CD8-positive, alpha-beta memory T cell (primary cell): ENCODE measurements at places on chromosomes 7 and 10.

DNA sequence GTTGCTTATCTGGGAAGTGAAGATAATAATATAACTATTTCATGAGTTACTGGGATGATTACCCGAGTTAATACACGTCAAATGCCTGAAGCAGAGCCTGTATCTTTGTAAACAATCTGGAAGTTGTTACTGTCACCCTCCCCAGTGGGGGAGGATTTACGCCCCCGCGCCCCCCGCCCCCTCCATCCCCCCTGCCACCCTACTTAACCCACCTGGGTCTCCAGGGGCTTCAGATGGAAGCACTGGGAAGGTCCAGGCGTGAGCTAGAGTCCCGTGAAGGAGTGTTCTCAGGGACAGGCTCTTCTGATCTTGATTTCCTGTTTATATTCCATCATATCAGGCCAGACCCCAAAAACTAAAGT is 691 bp upstream of the PPA1 start:
- no peak for DNase-seq

GRCh38 chr10:122486406-122487080 is 25.2 kb downstream of the HTRA1 start:
- no peak for DNase-seq

DNA sequence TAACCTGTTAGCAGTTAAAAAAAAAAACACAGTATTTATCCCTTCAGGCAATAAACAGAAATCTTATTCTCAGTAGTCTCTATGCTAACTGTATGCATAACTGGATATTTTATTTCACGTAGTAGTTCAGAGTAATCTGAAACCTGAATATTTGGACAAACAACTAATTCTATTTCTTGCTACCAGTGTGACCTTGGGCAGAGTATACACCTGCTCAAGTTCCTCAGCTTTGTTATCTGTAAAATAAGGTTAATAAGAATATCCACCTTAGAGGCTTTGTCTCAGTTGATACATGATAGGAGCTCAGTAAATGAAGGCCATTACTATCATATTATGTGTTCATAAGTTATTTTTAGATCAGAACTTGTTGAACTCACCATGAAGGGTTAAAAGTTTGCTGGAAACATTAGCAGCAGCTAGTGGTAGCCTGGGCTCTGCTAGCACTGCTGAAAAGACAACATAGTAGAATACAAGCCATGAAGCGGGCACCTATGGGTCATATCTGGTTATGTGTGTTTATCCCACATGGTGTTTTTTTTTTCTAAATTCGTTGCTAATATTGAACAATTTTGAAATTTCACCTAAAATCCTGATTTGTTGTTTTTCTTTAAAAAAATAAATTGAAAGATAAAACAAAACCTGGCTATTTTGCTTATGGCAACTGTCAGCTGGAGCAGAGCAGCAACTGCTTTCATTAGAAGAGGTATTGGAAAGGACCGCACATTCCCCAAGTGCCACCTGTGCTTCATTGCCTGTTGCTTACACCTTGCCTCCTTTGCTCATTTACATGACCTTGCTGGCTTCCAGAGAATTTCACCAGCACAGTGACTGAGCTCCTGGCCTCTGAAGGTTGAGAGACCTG is 303.0 kb downstream of the PRKG1 start:
- no peak for DNase-seq

DNA sequence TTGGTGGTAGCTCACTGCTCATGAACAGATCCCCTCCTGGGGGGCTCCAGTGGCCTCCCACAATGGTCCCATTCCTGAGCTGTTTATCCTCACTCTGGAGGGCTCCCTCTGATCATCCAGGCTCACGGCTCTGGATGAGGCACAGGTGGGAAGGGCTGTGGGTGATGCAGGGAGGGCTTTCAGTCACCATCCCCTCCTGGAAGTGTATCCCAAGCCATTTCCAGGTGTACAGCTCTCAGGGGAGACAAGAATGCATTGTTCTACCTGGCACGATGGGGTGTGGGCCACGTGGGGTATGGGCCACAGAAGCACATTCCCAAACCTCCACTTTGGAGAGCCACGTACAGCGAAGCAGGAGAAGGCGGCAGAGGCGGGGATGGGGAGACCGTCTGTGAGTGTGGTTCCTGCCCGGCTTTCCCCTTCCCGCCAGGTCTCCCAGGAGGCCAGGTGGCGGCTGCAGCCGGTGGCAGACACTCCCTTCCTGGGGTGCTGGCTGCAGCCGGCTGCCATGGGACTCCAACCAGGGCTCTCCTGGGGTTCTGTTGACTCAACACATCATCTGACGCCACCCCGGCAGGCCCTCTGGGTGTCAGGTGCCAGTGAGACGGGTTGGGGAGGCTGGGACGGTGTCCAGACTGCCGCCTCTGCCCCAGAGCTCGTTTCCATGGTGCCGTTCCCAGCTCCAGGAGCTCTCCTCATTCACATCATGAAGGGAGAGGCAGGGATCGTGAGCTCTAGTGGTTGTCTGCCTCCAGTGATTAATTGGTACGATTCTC is 169.7 kb upstream of the RHEB start:
- no peak for DNase-seq

DNA sequence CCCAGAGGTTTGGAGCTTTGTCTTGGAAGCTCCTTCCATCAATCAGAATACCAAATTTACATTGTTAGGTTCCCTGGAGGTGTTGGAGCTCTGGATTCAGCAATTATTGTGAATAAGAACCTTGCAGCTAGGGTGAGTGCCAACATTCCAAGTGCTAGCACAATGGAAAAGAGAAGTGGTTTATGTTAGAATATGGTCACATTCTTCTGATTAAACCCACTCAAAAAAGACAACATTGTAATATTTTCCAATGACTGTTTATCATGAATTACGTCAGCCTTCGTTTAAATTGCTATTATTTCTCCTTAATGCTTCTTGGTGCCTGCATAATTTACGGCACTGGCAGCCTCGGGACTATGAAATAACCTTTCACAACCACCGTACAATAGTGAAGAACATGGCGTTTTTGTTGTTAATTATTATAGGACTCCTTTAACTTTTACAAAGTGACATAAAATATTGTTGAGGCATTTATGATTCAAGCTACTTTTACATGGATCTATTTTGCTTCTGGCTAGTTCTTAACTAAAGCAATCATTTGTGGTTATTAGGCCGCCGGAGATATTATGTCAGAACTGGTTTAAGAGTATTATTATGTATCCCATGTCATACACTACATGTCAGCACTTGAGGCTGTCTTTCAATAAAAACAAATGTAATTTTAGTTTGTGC is 117.7 kb downstream of the ARID5B start:
- DNase-seq: no peak

DNA sequence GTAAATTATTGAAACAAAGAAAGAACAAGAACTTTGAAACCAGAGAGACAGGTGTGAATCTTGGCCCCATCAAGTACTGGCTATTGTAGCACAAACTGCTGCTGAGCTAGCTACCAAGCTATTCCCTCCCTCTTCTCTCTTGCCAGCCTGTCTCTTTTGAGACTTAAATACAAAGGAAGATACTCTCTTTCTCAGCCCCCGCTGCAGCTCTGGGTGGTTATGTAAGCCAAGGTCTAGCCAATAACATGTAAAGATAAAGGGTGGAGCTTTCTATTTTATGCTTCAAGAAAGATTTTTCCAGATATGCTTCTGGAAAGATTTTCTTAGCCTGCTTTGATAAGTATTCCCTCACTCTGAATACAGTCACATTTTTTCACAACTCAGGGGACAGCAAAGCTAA is 17.2 kb downstream of the BAZ1B start:
- no peak for DNase-seq

- peak; percentile 48 for DNase-seq
Measured at GRCh38 chr7:103447073-103447960, 1.3 kb upstream of the SLC26A5 start.

DNA sequence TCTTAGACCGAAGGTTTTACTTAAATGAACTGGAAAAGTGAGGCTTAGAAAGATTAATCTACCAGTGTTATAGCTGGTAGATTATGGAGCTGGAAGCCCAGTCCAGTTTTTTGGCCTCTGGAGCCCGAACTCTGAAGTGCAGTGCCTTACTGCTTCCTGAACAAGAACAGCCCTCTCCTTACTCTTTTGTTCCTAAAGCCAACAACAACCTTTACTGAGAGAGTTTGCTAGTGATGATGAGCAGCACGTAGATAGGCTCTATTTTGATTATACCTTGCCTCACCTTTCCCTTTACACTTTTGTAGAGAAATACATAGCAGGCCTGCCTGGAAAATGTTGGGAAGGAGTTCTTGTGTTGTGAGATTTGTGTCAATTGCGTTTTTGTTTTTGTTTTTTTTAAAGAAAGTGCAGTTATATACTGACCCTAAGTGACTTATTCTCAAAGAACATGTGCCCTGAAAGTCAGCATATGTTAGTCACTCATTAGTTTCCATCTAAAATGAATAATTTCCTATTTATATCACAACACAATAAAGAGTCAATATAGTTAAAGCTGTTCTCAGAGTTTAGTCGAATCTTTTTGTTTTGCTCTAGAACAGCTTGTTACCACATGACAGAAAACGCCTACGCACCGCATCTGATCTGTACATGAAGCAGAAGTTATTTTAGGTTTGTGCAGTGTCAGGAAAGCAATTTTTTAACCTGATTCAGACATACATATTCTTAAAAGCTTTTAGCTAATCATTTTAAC is 33.0 kb downstream of the PLEKHA1 start:
- DNase-seq: no peak

DNA sequence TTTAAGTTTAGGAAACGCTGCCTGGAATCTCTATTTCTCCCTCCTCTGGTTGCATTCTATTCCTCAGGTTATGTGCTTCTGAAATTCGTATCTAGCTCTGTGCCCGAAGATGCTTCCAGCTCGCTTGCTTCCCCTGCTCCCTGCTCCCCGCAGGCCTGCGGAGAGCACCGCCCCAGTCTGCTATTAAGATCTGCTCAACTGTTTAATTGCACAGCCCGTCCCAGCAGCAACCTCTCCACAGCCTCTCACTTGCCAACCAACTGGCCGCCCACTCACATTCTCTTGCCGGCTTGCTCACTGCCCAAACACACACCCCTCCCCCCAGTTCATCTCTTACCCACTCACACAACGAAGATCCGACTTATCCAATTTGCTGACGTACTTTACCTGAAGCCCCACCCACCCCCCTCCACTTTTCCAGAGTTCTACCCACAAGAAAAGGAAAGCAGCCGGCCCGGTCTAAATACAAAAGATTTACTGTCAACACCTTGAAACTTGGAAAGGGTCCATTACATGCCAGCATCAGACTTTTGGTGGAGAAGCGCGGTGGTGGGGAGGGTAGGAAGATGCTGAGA is 167.3 kb upstream of the KLF14 start:
- DNase-seq: no peak

DNA sequence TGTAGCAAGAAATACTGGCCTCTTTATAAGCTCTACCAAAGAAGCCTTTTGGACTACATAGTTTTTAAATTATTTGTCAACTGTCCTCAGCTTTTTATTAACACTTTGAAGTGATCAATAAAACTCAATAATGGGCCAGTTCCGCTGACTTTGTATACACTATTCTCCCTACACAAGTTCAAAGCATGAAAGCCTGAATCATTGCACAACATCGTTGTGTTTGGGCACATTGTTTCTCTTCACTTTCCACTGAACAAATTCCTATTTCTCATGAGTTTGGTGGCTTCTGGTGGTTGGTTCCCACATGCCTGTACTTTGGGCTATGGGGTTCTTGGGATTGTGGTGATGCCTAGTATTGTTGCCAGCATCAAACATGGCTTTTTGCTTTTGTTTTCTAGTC is 561.8 kb upstream of the LRRN3 start:
- DNase-seq: no peak
